Left kidney (tissue), 8 donors: ENCODE measurements at places on chromosomes 6 and 20.

GRCh38 chr6:91781946-91782345 lies 1195.1 kb upstream of the MAP3K7 start:
- DNase-seq: no peak

- no peak for DNase-seq
These were observed 60.5 kb upstream of the SLCO4A1 start for GRCh38 chr20:62581806-62582205.

DNA sequence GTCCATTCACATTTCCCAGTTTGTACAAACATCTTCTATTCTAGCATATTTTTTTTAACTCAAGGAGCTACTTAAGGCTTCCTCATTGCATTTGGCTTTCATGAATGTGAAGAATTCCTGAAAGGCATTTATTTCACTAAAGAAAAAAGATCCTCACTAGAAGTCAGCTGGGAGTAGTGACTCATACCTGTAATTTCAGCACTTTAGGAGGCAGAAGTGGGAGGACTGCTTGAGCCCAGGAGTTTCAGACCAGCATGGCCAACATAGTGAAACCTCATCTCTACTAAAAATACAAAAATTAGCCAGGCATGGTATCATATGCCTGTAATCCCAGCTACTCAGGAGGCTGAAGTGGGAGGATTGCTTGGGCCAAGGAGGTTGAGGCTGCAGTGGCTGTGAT lies 30.9 kb upstream of the XRN2 start:
- DNase-seq: no peak

DNA sequence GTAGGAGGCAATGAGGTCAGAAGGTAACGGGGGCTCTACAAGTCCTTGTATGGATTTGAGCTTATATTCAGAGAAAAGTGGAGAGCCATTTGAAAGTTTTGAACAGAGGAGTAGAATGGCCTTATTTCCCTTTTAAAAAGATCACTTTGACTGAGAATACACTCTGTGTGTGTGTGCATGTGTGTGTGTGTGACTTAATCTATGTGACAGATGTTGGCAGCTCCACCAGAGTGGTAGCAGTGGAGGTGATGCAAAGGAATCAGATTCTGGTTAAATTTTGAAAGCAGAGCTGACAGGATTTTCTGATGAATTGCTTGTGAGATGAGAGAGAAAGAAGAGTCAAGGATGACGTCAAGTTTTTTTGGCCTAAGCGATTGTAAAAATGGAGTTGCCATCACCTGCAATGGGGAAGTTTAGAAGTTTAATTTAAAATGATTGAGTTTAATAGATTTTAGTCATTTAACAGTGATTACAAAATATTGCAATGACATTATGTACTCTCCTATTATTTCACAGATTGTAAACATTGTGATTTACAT lies 172.2 kb upstream of the HEY2 start:
- no peak for DNase-seq

- no peak for DNase-seq
These were observed 32.9 kb upstream of the PDE10A start for GRCh38 chr6:165695722-165696515.

GRCh38 chr6:106045077-106045476 lies 41.1 kb upstream of the PRDM1 start:
- DNase-seq: no peak
